Activated naive CD8-positive, alpha-beta T cell treated with anti-CD3 and anti-CD28 coated beads, Interleukin-2, amount 10 ng/mL, durations not matched to agents 7 days and 5 days (primary cell): ENCODE measurements at places on chromosomes 2 and 18.

DNA sequence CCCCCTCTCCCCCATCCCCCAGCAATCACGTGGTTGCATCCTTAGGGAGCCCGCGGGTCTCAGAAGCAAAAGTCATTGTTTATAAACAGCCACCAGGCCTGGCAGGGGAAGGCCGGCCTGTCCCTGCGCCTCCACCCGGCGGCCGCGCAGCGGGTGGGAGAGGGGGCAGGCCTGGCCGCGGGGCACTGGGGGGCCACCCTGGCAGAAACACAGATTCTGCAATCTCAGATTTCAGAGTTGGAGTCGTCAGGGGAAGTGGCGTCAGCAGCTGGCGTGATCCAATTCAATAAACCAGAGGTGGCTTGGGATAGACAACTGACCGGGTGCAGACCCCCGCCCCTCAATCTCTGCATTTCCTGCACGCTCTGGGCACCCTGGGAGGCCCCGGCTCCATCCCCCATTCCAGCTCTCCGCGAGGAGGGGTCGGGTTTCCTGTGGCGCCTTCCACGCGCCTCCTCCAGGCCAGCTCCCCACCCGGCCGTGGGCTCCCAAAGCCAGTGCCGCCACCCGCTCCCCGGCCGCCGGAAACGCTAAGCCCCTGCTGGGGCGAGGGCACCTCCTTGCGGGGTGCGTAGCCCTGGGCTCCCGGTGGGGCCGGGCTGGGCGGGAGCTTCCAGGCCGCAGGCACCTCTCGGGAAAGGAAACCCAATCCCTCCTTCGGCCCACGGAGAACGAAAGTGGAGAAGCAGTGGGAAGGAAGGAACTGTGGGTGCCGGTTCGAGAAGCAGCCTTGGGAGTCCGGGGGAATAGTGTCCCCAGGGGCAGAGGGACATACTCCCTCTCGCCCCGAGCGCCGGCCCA is 1.1 kb downstream of the BIN1 start:
- peak; percentile 39 for DNase-seq

- DNase-seq, result no peak
Measured at GRCh38 chr2:109401370-109401769, 212.4 kb downstream of the SEPTIN10 start.

- DNase-seq, result no peak
Measured at GRCh38 chr2:60962528-60962927, 55.0 kb upstream of the PEX13 start.

DNA sequence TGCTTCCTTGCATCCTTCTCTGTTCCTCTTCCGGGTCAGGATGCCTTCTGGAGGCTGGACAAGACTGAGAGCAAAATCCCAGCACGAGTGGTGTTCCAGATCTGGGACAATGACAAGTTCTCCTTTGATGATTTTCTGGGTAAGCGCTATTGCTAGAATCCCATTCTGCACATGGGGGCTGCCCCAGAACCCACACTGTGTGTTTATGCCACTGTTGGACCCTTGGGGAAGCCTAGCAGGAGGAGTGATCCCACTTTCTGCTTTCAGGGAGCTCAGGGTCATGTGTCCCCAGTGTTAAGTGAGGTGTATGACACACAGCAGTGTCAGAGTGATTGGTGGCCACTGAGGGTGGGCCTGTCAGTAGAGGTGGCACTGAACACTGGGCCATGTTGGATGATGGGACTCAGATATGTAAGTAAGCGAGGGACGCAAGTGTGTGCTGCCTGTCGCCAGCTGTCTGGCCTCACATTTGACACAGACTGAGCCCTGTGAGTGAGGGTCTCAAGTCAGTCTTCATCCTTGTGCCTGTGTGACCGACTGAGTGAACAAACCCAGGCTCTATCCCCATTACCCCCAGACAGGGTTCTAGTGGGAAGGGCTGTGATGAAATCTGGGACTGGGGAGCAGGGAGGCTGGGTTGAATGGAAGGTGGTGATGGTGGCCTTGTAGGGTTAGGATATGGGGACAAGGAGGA is 220.9 kb downstream of the DYSF start:
- DNase-seq, result peak; percentile 6

GRCh38 chr2:121640380-121641316 is 8.6 kb downstream of the CLASP1 start:
- DNase-seq, result no peak

DNA sequence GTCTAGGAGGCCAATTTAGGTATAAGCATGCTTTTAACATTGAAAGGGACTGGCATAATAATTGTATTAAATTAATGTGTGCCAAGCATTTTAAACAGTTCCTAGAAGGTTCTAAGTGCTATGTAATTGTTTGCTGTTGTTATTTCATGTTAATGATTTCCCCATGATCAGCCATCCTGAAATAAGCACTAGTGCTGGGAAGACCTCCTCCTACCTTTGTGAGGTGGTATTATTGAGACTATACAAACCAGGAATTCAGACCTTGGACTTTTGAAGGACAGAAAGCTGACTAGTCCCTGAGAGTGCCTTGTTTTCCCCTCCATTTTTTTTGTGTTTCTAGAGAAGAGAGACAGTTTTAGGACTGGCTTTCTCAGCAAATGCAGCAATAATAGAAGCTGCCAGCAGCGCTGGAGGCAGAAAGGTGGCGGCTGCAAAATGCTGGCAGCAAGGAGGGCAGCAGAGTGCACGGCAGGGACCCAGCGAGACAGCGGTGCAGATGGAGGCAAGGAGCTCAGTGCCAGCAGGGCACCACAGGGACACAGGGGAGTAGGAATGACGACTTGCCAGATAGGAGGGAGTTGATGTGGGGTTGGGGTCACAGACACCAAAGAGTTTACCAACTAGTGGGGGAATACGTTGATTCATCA is 25.3 kb downstream of the NABP1 start:
- DNase-seq, result no peak

DNA sequence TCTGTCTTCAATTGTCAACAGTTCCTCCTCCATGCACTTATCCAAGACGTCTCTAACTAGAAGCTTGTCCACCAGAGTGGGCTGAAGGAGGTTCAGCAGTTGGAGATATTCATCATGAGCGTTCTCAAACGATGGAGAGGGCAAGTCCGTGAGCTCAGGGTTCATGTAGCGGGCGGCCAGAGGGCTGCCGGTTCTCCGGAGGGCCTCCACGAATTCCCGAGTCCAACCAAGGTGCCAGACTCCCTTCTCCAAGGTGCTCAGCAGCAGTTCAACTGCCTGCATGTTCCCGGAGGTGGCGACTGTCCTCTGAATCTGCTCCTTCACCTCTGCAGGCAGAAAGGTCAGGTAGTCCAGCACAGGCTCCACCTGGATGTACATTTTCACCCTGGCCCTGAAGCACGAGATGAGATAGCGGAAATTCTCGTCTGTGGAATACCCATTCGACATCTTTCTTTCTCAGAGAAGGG is 590 bp downstream of the IFIH1 start:
- peak; percentile 60 for DNase-seq

GRCh38 chr2:160408959-160409291 is 84.7 kb downstream of the RBMS1 start:
- no peak for DNase-seq
